HTR-8/SVneo (cell line): ENCODE measurements at places on chromosomes 16 and 17.

GRCh38 chr17:60851181-60851580 is 173.5 kb downstream of the BCAS3 start:
- no peak for DNase-seq

DNA sequence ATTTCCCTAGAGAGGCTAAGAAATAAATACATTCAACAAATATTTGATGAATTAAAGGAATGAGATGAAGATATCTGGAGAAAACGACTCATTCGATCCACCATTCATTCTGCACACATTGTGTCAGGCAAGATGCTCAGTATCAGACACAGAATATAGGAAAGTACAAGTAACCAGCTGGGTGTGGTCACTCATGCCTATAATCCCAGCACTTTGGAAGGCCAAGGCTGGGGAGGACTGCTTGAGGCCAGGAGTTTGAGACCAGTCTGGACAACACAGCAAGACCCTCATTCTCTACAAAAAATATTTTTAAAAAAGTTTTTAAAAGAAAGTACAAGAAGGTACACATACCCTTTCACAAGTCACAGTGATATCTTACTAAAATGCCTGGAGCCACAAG is 42.3 kb downstream of the CRLF3 start:
- no peak for DNase-seq

DNA sequence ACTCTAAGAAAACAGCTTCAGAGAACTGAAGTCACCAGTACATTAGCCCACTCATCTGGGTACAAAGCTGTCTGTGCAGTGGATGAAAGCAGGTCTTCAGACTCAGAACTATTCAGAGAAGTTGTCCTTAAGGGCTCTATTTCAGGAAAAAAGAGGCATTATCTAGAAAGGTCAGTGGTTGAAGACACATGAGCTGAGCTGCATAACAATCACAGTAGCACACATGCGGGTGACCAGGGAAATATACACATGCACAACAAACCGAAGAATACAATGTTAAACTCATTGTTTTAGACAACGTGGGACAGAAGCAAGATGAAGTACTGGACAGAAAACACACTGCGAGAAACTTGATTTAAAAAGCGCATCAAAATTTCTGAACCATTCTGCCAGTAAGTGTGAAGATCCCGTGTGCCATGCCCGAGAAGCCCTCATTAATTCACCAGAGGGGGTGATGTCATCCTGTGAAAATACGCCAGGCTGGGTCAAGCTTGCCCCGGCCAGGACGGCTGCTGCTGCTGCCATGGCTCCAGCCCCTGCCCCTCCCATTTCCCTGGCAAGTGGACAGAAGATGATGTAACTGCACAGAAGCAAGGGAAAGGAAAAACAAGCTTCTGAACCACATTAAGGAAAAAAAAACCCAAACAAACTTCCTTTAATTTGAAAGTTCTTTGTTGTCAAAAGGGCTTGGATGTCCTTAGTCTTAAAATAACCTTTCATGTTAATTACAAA is 10.1 kb downstream of the DYNC1LI2 start:
- DNase-seq = no peak

DNA sequence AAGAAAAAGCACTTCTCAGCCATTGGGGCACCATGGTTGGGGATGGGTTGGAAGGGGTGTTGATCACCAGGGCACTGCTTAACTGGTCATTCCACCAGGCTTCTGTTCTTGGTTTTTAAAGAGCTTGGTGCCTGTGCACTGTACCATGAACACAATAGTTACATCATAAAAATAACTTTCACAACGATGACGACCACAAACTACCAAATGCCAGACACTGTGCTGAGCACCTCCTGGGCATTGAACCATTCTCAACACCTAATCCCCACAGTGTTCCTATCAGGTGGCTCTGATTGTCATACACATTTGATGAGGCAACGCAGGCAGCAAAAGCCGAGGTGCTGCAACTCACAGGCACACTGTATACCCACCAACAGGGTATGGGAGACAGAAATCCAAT is 208.0 kb downstream of the FOXL1 start:
- DNase-seq = no peak

DNA sequence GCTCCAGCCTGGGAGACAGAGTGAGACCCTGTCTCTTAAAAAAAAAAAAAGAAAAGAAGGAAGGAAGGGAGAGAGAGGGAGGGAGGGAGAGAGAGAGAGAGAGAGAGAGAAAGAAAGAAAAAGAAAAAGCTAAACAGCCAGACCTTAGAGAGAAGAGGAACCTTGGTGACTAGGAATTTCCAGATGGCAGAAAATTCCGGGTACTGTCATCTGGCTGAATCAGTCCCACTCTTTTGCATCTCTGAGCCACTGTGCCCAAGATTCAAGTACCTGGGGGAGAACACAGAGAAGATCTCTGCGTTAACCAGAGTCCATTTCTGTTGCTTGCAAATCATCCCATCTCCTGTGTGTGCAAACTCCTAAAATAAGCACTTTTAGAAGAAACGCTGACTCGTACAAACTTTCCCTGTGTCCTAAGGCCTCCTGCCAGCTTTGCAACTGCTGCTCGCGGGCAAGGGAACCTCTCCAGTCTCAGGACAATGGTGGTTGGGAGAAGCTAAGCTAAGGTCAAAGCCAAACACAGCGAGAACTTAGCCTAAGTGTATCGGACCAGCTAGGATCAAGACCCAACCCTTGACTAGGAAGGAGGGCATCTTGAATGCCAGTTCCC is 18.0 kb downstream of the BMERB1 start:
- no peak for DNase-seq

GRCh38 chr17:72359811-72360210 is 239.0 kb downstream of the SOX9 start:
- no peak for DNase-seq
